T-helper 17 cell (primary cell): ENCODE measurements at places on chromosomes 5 and 9. TPM values are rescaled to one million over a fixed set of nuclear protein-coding genes. Genes with fewer than 3 reads are reported as not detected.

The OTP gene
- not detected for total RNA-seq

GRCh38 chr9:110282018-110282738, 25.9 kb upstream of the TXN start:
- H3K4me3 ChIP-seq = no peak overlapping the region
- H3K27me3 ChIP-seq = peaks cover 41% of the 10 kb centered on the region
- DNase-seq = no peak
- H3K36me3 ChIP-seq = peaks cover 2% of the 10 kb centered on the region
- H3K27ac ChIP-seq = no peak overlapping the region

- H3K36me3 ChIP-seq = peaks cover 3% of the 10 kb centered on the region
- DNase-seq = peak; percentile 54
- H3K4me3 ChIP-seq = no peak overlapping the region
- H3K27me3 ChIP-seq = peaks cover 46% of the 10 kb centered on the region
- H3K4me1 ChIP-seq = peaks cover 13% of the 10 kb centered on the region
These were observed 49.0 kb downstream of the PSD2 start for GRCh38 chr5:139844472-139845145.

GRCh38 chr9:69168709-69169217, 5.3 kb upstream of the TJP2 start:
- peak overlapping the region; percentile 91 for H3K4me3 ChIP-seq
- peaks cover 11% of the 10 kb centered on the region for H3K27me3 ChIP-seq
- peaks cover 6% of the 10 kb centered on the region for H3K36me3 ChIP-seq
- H3K27ac ChIP-seq = peak overlapping the region; percentile 84
- peak; percentile 13 for DNase-seq
